ENCODE measurements at places on chromosomes 16 and 17. TPM values are rescaled to one million over a fixed set of nuclear protein-coding genes. Genes with fewer than 3 reads are reported as not detected.

Gene HIRIP3
- total RNA-seq, result 9.3 TPM

Gene CRISPLD2
- total RNA-seq, result 242 TPM

Gene PMP22
- 35.6 TPM for total RNA-seq

Gene FBXL16
- 0.37 TPM for total RNA-seq

Gene SLC5A11
- not detected for total RNA-seq

Gene ZNF785
- 49.0 TPM for total RNA-seq

Gene ABCC11
- total RNA-seq, result not detected

Gene CLEC3A
- not detected for total RNA-seq

Gene C16orf92
- not detected for total RNA-seq

Gene GRB7
- 31.2 TPM for total RNA-seq

Gene RFWD3
- 13.9 TPM for total RNA-seq

Gene C1QTNF8
- not detected for total RNA-seq

Gene HSD11B2
- total RNA-seq, result 1.2 TPM

Gene SDR42E2
- total RNA-seq, result not detected

Gene KRTAP2-3
- not detected for total RNA-seq

Gene SSTR5
- not detected for total RNA-seq

Gene SERPINF2
- 0.45 TPM for total RNA-seq

Gene HAS3
- total RNA-seq, result not detected
